ENCODE measurements at places on chromosomes 12 and 14. TPM values are rescaled to one million over a fixed set of nuclear protein-coding genes. Genes with fewer than 3 reads are reported as not detected.

DNA sequence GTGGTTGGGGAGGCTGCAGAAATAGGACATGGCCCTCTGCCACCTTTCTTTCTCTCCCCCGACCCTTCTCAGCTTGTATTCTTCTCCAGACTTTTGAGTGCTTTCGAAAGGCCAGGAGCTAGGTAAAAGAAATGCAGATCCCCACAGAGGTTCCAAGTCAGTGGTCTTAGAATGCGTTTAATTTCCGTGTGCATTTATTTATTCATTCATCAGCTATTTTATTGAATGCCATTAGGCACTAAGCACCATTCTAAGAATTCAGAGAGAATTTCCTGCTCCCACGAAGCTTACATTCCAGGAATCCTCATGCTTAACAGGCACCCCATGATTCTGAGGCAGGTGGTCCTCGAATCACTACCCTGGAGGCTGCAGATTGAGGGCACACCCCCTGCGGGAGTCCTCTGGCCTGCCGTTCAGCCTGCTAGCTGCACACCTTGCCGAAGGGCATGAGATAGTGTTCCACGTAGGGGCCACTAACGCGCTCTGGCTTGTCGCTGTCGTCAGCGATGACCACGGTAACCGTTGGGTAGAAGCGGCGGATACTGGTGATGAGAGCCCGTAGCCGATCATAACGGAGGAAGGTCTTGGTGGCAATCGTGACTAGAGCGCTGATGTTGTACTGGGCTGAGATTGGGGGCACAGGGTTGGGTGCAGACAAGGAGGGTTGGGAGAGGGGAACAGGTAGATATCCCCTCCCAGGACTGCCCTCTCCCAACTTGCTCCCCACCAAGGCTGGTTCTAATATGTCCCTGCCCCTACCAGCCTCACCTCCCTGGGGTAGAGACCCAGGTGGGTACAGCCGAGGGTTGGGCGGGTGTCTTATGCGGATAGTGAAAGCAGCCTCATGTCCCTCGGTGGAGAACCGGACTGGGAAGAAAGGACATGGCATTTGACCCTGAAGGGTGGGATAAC lies 4.5 kb downstream of the B4GALNT1 start:
- no peak overlapping the region for H3K27ac ChIP-seq
- H3K4me1 ChIP-seq = peaks cover 4% of the 10 kb centered on the region
- DNase-seq = peak; percentile 36
- no peaks in the 10 kb centered on the region for H3K36me3 ChIP-seq

DNA sequence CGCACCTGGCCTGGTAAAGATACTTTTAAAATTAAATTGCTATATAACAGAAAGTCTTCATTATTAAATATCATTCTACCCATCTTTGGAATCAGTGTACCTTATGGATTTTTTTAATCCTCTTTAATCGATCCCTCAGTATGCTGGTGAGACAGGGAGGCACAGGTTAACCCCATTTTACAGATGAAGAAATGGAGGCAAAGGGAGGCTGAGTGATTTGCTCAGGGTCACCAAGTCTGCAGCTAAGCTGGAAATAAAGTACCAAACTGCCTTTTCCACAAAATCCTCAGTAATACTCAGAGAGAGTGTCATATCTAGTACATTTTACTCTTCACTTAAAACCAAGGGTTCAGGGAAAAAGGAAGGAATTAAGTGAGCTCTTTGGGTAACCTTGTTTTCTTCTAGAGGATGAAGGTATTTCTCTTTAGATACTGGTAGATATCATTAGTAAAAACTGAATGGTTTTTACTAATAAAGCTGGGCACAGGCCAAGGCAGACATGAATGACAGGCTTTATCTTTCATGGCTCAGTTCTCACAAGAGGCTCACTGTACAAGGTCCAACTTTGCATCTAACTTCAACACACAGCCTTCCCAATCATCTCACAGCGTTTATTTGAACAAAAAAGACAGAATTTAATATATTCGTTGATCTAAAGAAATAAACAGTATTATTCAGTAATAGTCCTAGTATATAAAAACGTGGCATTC lies 35.3 kb upstream of the TTC7B start:
- no peak overlapping the region for H3K4me3 ChIP-seq
- no peak for DNase-seq
- H3K4me1 ChIP-seq = no peaks in the 10 kb centered on the region
- no peaks in the 10 kb centered on the region for H3K36me3 ChIP-seq

DNA sequence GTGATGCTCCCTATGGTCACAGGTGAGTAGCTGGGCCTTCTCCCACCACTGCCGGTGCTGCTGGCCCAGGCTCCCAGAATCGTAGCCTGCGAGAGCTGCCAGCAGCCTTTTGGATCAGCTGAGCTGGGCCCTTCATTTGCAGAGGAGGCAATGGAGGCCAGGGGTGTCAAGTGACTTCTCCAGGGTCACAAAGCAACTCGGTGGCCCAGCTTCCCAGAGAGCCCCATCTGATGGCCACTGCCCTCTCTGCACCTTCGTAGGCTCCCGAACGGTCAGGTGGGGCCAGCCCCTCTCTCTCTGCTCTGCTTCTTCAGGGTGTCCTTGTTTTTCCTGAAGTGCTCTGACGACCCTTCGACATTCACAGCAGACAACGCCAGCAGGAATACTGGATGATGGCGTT lies 4.6 kb downstream of the KRT80 start:
- DNase-seq = no peak
- H3K36me3 ChIP-seq = no peaks in the 10 kb centered on the region
- H3K27me3 ChIP-seq = no peaks in the 10 kb centered on the region
- peaks cover 2% of the 10 kb centered on the region for H3K4me1 ChIP-seq
- H3K4me3 ChIP-seq = no peak overlapping the region
- no peak overlapping the region for H3K27ac ChIP-seq

GRCh38 chr12:90773491-90773890 lies 181.5 kb downstream of the CCER1 start:
- H3K4me1 ChIP-seq = no peaks in the 10 kb centered on the region
- no peak overlapping the region for H3K27ac ChIP-seq
- no peak for DNase-seq
- no peaks in the 10 kb centered on the region for H3K36me3 ChIP-seq
- no peaks in the 10 kb centered on the region for H3K27me3 ChIP-seq

Gene ZC2HC1C
- 6.7 TPM for total RNA-seq

DNA sequence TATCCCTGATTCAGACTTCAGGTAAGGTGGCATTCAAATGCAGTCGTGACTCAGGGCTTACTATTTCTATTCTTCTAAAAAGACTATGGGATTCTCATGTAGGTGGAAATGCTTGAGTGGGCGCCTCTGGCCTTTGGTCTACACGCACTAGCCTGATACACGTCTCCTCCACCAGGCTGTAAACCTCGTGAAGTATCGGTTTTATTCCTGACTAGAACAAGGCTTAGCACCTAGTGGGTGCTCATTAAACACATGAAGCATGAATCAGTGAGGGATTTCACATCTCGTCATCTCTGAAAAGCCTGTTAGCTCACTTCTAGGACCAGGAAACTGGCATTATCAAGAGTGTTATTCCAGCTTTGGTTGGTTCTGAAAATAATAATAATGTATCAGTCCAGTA lies 17.7 kb upstream of the HNF1A start:
- DNase-seq = no peak
- H3K4me1 ChIP-seq = no peaks in the 10 kb centered on the region
- H3K27me3 ChIP-seq = no peaks in the 10 kb centered on the region
- H3K4me3 ChIP-seq = no peak overlapping the region
- H3K27ac ChIP-seq = peak overlapping the region; percentile 53

Gene FBXO34
- 38.5 TPM for total RNA-seq

Gene TMEM233
- total RNA-seq = 1.2 TPM

DNA sequence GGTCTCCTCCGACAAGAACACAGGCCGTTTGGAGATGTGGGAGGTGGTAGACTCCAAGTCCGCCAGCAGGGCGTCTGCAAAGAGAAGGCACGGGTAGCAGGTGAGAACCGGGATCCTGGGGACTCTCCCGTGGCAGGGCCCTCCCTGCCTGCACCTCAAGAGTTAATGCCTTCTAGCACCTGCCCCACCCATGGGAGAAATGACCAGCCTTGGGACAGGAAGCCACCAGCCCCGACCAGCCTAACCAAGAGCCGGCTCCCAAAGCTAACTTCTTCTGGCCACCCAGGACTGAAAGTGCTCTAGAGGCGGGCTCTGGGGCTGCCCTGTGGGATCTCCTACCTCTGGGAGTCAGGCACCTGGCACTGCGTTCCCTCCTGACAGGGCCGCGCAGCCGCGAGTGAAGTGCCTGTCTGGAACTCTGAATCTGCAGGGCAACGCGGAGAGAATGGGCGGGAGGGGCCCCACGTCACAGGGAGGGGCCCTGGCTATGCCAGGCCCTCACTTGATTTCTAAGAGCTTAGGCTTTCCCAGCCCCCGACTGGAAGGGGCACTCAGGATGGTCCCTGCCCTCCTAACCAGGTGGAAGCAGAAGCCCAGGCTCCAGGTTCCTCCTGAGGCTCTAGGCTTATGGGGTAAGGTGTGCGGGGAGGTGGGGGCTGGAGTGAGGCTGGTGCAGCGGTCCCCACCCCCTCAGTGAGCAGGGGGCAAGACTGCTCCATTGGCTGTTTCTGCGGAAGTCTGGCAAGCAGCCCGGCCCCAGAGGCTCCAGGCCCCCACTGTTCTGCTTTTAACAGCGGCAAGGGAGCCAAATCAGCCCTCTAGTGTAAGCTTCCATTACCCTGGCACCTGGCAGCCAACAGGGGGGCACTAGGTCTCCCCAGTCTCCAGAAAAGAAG lies 23.6 kb upstream of the RPLP0 start:
- peaks cover 2% of the 10 kb centered on the region for H3K4me1 ChIP-seq
- DNase-seq = no peak
- H3K36me3 ChIP-seq = peaks cover 51% of the 10 kb centered on the region
- H3K4me3 ChIP-seq = peak overlapping the region; percentile 0
- H3K27ac ChIP-seq = peak overlapping the region; percentile 72

DNA sequence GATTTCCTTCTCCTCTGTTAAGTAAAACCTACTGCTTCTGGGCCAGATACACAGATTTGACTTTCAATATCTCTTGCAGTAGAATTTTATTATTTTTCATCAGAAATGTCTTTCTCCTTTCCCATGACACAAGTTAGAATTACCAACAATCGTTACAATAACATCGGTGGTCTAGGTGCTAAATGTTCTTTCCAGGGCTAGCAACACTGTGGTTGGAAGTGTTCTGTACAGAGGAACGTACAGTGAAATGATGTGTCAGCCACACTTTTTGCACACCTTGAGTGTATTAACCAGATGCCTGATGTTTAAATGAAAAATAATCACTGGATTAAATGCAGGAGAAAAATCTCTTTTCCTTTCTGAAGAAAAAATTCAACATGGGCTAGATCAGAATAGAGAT lies 27.7 kb upstream of the KLRD1 start:
- H3K4me3 ChIP-seq = no peak overlapping the region
- no peaks in the 10 kb centered on the region for H3K36me3 ChIP-seq
- DNase-seq = no peak

DNA sequence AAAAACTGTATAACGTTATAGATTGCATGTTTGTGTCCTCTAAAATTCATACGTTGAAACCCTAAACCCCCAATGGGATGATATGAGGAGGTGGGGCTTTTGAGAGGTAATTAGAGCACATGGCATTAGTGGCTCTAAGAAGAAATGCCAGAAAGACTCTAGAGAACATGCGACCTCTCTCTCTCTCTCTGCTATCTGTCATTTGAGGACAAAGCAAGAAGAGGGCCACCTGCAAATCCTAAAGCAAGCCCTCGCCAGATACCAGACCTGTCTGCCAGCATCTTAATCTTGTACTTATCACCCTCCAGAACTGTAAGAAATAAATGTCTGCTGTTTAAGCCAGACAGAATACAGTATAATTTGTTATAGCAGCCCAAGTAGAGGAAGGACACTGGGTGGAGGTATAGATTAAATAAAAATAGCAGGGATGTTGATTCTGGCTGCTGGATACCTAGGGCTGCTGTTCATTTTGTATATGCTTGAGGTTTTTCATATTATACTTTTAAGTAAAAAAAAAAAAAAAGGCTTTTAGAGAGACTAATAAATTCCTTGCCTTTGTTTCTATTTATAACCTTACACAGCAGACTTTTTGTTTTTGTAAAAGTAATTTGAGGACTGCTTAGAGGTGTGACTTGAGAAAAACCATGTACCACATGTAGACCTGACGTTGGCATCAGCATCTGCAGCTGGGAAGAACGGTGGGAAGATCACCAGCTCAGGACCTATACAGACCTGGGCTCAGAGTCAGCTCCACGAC lies 26.9 kb downstream of the MOK start:
- no peak overlapping the region for H3K4me3 ChIP-seq
- H3K27me3 ChIP-seq = no peaks in the 10 kb centered on the region
- DNase-seq = no peak
- peaks cover 3% of the 10 kb centered on the region for H3K36me3 ChIP-seq
- H3K27ac ChIP-seq = no peak overlapping the region
- no peaks in the 10 kb centered on the region for H3K4me1 ChIP-seq

Gene AICDA
- not detected for total RNA-seq

- H3K4me1 ChIP-seq = no peaks in the 10 kb centered on the region
- DNase-seq = no peak
- no peaks in the 10 kb centered on the region for H3K36me3 ChIP-seq
- no peak overlapping the region for H3K4me3 ChIP-seq
- H3K27ac ChIP-seq = no peak overlapping the region
Measured at GRCh38 chr12:112788205-112788604, 3.3 kb upstream of the RPH3A start.

Gene KCNK13
- 1.4 TPM for total RNA-seq

GRCh38 chr14:101979666-101980065 lies 15.3 kb downstream of the DYNC1H1 start:
- peaks cover 8% of the 10 kb centered on the region for H3K36me3 ChIP-seq
- no peak overlapping the region for H3K27ac ChIP-seq
- H3K4me3 ChIP-seq = no peak overlapping the region
- H3K4me1 ChIP-seq = no peaks in the 10 kb centered on the region

Gene KRT71
- total RNA-seq = not detected

DNA sequence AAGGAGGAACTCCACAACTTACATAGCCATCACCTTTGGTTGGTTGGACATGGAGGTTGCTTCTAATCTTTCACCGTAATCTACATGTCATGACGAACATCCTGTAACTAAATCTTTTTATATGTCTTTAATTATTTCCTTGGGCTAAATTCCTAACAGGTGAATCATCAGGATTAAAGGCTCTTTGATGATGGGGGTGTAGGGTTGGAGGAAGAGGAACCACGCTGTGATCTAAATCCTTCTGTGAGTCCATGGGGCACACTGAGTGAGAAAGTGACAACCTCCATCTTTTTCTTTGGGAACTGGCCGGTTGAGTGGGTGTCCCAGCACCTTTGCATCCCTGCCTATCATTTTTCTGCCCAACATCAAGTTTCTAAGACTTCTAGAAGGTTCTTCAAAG lies 31.1 kb upstream of the MAP1LC3B2 start:
- no peak overlapping the region for H3K27ac ChIP-seq
- no peaks in the 10 kb centered on the region for H3K4me1 ChIP-seq
- H3K4me3 ChIP-seq = no peak overlapping the region
- DNase-seq = no peak
